ENCODE measurements at places on chromosomes 7 and 10.

- no peak for DNase-seq
Measured at GRCh38 chr10:11170993-11171851, 153.6 kb downstream of the CELF2 start.

GRCh38 chr7:30985756-30986155 lies 22.0 kb downstream of the GHRHR start:
- DNase-seq, result no peak

- no peak for DNase-seq
Measured at GRCh38 chr10:69049566-69049961, 38.3 kb upstream of the SRGN start.

DNA sequence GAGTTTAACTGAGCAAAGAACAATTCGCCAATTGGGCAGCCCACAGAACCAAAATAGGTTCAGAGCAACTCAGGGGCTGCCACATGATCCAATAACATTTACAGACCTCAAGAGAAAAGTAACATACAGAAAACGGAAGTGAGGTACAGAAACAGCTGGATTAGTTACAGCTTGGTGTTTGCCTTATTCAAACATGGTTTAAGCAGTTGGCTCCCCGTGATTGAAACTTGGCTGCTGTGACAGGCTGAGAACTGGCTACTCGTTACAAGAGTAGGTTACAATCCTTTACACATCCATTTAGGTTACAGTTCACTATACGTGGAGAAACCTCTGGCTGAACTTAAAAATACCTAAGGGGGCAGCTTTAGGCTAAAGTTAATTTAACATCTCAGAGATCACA lies 673.1 kb upstream of the PHF14 start:
- DNase-seq, result no peak

- no peak for DNase-seq
Measured at GRCh38 chr10:34489973-34490745, 324.9 kb downstream of the PARD3 start.

All from right lung (tissue), 10 donors.